ENCODE measurements at places on chromosomes 4 and X.

- DNase-seq = no peak
Observed at GRCh38 chr4:151267822-151268535, 9.0 kb upstream of the PRSS48 start.

- DNase-seq = no peak
Observed at GRCh38 chrX:132955690-132956089, 2.7 kb downstream of the HS6ST2 start.

GRCh38 chrX:149230689-149231088, 274.4 kb downstream of the IDS start:
- DNase-seq = no peak

- DNase-seq = no peak
Observed at GRCh38 chr4:39947417-39947816, 30.3 kb downstream of the PDS5A start.

GRCh38 chr4:110618581-110619462, 4.1 kb downstream of the PITX2 start:
- no peak for DNase-seq

DNA sequence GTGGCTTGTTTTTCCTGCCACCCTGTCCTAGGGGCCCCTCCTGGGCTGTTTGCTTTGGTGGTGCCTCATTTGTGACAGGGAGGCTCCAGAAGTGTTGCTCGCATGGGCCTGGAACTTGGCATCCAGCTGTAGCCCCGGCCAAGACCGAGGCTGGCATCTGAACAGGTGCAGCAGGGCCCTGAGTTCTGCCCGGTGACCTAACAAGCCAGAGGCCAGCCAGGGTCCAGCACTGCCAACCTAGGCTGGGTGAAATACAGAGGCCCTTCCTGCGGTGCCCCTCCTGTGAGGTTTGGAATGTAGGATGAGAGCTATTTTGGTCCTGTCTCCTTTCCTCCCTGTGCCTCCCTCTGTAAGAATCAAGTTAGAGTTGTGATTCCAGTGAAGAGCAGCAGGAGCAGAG, 58.5 kb downstream of the STARD8 start:
- DNase-seq = no peak

DNA sequence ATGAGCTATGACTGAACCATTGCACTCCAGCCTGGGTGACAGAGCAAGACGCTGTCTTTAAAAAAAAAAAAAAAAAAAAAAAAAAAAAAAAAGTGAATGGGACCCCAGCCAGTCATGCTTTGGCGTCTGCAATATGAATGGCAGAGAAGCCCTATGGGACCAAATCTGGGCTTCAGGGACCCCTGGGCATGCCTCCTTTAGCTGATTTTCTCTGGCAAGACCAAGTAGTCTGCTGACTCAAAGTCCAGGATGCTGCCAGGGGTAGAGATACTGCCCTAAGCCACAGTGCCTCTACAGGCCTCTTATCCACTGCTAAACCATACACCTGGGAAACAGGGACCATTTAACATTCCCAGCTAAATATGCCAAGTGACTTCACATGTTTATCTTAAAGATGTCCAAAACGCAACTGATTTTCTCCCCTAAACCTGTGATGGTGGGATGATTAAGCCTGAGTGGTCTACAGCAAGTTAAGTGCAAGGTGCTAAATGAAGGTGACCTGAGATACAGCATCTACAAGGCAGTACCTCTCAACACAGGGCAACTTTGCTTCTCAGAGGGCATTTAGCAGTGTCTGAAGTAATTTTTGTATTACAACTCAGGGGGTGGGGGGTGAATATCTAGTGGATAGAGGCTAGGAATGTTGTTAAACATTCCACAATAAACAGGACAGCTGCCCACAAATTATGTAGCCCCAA, 5.8 kb downstream of the RPS4X start:
- DNase-seq = no peak

DNA sequence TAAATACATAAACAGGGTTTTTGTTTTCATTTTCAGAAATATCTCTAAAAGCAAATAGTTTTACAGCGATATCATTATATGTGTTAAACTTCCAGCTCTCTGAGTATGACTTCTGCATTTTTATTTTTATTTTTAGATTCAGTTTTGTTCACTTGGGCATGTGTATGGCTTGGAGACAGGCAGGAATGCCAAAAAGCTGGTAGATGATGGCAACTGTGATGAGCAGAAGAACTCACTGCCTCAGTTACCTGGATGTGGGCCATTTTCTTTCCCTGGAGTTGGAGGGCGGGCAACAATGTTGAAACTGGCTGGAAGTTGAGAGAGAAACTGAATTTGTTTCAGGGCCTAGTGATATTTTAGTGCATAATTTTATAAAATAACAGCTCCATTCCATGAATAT, 266.4 kb downstream of the ARHGAP24 start:
- no peak for DNase-seq

GRCh38 chrX:120023259-120023658, 54.2 kb downstream of the RHOXF2B start:
- no peak for DNase-seq

- no peak for DNase-seq
Observed at GRCh38 chrX:16839219-16839851, 30.8 kb downstream of the RBBP7 start.

GRCh38 chrX:24347881-24348280, 12.6 kb upstream of the SUPT20HL1 start:
- no peak for DNase-seq

DNA sequence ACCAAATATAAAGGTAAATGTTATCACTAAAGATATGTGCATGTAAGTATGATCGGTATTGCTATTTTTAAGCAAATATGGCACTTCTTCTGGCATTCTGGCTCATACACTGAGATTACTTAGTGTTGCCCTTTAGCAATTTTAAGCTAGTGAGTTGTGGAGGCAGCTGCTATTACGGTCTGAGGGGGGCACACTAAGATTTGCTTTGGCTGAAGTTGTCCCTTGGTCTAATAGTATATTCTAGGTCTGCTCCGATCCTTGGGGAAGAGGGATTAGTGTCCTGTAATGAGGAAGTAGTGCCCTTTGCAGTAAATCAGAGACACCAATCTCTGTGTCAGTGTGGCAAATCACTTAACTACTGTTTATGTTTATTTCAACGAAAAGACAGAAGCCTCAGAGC, 196.5 kb upstream of the FTHL17 start:
- DNase-seq = no peak

DNA sequence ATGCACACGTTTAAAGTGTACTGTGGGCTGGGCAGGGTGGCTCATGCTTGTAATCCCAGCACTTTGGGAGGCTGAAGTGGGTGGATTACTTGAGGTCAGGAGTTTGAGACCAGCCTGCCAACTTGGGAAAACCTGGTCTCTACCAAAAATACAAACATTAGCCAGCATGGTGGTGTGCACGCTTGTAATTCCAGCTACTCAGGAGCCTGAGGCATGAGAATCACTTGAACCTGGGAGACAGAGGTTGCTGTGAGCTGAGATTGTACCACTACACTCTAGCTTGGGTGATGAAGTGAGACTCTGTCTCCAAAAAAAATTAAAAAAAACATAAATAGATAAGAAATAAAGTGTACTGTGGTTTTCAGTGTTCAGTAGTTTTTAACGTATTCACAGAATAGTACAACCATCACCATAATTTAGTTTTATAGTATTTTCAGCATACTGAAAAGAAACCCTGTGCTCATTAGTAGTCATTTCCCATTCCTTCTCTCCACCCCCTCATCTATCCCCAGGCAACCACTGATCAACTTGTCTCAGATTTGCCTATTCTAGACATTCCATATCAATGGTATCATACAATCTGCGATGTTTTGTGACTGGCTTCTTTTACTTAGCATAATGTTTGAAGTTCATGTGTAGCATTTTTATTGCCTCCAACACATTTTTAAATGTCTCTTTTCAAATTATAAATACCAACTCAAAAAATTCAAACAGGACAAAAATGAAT, 19.1 kb downstream of the SLAIN2 start:
- no peak for DNase-seq

DNA sequence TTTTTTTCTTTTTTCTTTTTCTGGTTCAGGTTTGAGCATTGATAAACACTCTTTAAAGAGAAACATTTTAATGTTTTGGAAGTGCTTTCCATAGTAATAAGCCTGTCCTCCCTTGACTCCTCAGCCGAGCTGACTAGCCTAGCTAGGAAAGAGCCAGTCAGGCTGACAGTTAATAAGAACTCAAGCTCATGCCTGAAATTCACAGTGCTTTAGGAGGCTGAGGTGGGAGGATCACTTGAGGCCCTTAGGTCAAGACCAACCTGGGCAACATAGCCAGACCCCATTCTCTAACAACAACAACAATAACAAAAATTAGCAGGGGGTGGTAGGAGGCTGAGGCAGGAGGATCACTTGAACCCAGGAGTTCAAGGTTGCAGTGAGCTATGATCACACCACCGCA, 53.4 kb upstream of the ZCCHC13 start:
- no peak for DNase-seq

GRCh38 chrX:80576806-80577533, 156.7 kb downstream of the TENT5D start:
- no peak for DNase-seq

GRCh38 chr4:38095691-38096090, 135.5 kb downstream of the PTTG2 start:
- DNase-seq = no peak

DNA sequence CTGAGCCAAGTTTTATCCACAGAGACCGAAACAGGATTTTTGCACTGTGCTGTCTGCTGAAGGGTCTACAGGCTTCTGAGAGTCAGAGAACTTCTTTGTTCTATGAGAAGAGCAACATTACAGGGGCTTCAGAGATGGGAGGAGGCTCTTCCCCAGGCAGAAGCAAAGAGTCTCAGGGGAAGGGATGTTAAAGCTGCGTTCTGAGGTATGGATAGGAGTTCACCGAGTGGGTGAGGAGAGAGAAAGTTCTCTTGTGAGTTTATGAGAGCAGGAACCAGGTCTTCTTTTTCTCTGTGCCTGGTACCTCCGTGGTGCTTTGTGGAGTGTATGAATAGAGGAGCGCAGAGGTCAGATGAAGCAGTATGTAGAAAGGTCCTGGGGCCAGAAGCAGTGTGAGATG, 155.1 kb downstream of the PDGFRA start:
- no peak for DNase-seq

DNA sequence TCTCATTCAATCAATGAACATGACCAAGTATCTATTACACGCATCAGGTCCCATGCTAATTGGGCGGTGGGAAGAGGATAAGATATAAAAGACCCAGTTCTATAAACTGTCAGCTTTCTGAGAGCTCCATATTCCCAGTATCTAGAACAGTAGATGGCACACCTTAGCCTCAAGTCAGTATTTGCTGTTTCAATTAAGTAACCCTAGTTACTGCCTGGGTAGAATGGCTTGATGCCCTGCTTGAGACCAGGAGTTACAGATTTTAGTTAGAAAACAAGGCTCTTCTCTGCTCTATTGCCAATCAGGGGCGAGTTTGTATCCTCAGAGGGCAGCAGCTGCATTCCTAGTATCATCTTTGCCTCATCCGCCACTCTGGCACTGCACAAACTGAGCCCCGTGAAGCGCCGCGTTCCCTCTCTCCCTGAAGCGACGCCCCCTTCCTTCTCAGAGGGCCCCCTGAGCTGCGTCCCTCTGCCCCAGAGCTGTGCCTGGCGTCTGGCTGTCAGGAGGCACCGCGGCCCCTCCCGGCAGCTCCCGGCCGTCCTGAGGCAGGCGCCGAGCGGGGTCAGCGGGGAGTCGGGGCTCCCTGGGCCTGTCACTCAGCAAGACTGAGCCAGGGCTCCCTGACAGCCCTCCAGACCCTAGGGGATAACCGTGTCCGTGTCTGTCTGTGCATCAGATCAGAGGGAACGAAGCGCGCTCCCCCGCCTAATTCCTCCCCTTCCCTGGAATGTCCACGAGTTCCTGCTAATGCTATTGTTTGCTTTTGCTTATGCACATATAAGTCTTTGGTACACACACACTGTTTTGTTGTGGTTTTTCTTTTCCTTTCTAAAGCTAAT, 212.4 kb upstream of the TTC29 start:
- DNase-seq = no peak

GRCh38 chrX:154064637-154065435, 32.7 kb downstream of the MECP2 start:
- DNase-seq = no peak

DNA sequence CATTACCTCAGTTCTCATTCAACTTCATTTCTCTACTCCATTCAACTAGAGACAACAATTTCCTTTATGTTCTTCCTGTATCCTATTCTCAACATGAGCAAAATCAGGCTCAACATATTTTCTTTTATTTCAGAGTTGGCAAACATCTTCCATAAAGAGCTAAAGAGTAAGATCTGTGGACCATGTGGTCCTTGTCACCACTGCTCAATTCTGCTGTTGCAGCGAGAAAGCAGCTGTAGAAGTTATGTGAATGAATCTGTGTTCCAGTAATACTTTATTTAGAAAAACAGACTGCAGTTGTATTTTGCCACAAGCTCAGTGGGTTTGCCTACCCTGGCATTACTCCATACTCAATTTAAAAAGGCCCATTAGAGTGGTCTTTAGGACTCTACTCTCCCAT, 2057.3 kb downstream of the ARAP2 start:
- DNase-seq = no peak

GRCh38 chrX:41184312-41184711, 99.1 kb downstream of the USP9X start:
- DNase-seq = no peak

- DNase-seq = no peak
Observed at GRCh38 chrX:14309431-14309830, 219.9 kb upstream of the GLRA2 start.

DNA sequence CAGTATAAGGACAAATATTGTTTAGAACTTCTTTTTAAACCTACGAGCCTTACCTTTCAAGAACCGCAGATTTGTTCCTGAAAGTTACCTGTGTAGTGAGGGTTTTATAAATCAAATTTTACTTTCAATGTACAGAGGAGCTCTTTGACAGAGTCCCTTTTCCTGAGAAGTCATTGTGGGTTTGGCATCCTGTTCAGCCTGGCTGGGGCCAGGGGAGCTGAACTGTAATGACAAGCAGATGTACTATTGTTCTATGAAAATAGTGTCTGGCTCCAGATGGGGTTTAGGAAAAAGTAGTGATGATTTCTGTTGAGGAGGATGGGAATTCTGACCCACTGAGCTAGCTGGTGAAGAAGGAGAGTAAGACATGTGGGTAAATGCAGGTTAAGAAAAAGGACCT, 196.2 kb upstream of the PGRMC2 start:
- DNase-seq = no peak

GRCh38 chr4:2348786-2349185, 69.7 kb downstream of the ZFYVE28 start:
- no peak for DNase-seq

GRCh38 chr4:154877110-154877760, 96.2 kb downstream of the RBM46 start:
- no peak for DNase-seq

DNA sequence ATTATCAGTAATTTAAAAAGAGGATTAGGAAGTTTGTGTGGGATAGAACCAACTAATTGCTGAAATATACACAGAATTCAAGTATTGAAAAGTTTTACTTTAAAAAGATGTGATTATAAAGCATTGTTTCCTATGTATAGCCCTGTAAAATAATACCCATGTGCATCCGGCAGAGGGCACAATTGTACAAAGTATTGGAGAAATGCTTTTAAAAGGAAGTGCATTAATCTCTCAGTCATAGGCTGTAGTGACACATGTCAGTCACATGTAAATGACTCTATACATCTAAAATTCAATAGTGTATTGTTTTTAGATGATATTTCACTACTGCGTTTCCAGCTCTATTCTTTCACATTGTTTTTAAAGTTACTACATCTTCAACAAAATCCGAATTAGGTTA, 9.7 kb upstream of the GEMIN8 start:
- DNase-seq = peak; percentile 33

GRCh38 chr4:101972791-101973190, 182.3 kb downstream of the BANK1 start:
- no peak for DNase-seq

GRCh38 chr4:1711571-1712215, 426 bp downstream of the SLBP start:
- DNase-seq = no peak

- DNase-seq = no peak
Observed at GRCh38 chrX:72714478-72714916, 391 bp upstream of the PHKA1 start.
